Stimulated activated CD4-positive, alpha-beta T cell treated with anti-CD3 and anti-CD28 coated beads, Interleukin-12 subunit alpha, Interleukin-12 subunit beta, amount 100 ng/mL, for 24 hours (primary cell): ENCODE measurements at places on chromosomes 2 and 18.

- no peak for DNase-seq
These were observed 23.2 kb downstream of the KCNF1 start for GRCh38 chr2:10934979-10935350.

GRCh38 chr2:45013229-45014015, 4.2 kb upstream of the SIX2 start:
- no peak for DNase-seq

DNA sequence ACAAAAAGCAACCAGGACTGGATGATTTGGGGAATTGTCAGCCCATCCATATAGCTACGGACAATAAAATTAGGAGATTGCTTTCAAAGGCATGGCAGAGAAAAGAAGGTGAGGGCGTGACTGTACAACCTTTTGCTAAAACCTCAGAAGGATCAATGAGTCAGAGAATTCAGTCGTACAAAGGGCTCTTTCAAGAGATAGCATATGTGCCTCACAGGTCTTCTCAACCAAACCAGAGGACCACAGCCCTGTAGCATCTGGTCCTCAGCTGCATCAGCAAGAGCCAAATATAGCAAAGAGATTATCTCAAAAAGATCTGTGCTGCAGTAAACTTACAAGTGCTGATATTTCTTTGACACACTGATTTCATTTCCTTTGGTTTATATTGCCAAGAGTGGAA, 149.9 kb upstream of the RAB6C start:
- DNase-seq = no peak

DNA sequence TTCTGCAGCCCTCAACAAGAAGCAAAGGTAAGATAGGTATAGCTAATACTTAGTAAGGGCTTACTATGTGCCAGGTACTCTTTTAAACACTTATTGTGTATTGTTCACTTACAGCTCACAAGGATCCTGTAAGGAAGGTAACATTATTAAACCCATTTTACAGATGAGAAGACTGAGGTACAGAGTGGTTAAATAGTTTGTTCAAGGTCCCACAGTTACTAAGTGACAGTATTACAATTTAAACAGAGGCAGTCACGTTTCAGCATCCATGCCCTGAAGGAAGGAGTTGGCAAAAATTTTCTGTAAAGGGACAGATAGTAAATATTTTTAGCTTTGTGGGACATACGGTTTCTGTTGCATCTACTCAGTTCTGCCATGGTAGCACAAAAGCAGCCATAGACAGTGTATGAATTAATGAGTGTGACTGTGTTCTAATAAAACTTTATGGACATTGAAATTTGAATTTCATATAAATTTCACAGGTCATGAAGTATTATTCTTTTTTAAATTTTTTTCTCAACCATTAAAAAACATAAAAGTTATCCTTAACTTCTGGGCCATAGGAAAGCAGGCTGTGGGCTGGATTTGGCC, 75.7 kb downstream of the LTBP1 start:
- no peak for DNase-seq

GRCh38 chr18:54672846-54673475, 81.9 kb downstream of the DYNAP start:
- no peak for DNase-seq

GRCh38 chr2:113886479-113887008, 3.3 kb upstream of the ACTR3 start:
- DNase-seq = peak; percentile 33

DNA sequence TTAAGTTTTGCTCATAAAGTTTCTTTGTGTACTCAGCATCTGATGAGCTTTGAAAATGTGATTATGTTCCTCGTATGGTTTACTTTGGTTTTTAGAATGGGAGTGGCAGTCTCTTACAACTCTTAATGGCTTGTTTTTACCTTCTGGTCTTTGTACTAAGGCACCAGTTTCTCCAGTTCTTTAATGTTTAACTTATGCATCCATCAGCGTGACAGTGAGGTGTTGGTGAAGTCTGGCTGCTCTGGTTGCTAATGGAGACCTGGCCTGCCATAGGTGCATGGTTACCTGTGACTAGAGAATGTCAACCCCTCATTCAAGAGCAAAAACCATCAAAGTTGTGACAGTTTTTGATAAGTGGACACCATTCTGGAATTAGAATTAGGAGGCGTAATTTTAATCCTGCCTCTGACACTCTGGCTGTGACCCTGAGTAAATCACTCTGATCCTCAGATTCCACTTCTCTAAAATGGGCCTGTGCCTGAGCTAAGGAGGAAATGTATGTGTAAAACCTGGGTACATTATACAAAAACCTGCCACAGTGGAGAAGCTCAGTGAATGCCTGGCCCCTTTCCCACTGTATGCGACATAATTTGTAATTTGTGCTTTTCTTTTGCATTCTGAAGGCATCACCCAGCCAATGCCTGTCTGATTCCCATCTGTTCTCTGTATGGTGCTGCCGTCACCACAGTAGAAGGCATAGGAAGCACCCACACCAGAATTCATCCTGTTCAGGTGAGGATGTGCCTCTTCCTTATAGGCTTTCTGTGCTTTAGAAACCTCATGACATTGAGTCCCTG, 11.2 kb downstream of the AOX1 start:
- no peak for DNase-seq

- DNase-seq = no peak
These were observed 117.0 kb downstream of the CHN1 start for GRCh38 chr2:174888146-174888545.

DNA sequence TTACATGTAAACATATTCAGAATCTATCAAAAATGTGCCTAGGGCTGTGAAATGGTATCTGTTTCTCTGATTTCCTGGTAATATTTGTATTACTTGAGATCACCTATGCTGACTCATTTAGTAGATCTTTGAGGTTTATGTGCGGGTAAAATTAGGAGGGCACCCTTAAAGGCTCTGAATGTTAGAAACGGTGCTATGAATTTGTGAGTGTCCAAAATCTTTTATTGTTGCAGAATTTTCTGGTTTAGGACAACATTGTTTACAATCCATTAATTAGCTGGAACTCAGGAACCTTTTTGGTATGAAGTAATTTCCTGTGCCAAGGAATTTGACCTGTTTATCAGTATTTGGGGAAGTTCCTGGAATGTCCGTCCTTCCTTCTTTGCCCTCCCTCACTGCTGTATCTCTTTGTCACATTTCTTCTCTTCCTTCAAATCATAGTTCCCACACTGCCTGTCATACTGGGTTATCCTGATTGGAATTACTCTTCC, 130.5 kb downstream of the TANC1 start:
- no peak for DNase-seq

DNA sequence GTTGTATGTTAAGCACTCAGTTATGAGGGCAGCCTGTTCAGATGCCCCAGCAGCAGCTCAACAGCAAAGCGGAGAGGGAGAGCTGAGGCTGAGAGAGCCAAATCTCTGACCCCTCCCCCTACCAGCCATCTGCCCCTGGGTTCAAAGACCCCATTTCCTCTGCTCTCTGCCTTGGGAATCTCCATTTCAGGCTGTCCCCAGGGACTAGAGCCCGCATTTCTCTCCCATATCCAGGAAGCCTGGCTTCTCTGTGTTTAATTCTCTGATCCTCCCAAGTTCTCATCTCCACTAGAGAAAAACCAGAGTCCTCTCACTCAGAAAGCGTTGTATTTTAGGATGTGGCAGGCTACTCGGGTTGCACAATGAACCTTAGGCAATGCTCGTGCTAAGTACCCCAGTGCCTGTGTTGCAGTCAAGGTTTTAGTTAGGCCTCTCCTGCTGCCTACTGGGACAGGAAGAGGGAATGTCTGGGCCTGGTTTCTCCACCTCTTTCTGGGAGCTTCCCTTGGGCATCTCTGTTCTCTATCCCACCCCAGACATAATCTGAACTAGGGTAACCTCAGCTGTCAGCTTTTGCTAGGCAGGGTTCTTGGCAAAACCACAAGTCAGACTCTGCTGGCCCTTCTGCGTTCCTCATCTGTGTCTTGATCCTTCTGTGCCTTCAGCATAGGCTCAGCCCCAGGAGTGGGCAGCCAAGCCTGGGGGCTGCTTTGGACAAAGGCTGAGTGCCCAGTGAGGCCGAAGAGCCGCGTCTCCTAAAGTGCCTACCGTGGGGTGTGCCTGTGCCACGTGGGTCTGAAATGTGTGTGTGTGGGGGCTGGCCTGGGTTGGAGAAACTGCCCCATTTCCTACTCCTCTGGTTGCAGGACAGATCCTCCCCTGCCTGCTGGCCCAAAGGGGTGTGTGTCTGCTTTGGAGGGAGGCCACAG, 96.8 kb downstream of the STPG4 start:
- DNase-seq = no peak

DNA sequence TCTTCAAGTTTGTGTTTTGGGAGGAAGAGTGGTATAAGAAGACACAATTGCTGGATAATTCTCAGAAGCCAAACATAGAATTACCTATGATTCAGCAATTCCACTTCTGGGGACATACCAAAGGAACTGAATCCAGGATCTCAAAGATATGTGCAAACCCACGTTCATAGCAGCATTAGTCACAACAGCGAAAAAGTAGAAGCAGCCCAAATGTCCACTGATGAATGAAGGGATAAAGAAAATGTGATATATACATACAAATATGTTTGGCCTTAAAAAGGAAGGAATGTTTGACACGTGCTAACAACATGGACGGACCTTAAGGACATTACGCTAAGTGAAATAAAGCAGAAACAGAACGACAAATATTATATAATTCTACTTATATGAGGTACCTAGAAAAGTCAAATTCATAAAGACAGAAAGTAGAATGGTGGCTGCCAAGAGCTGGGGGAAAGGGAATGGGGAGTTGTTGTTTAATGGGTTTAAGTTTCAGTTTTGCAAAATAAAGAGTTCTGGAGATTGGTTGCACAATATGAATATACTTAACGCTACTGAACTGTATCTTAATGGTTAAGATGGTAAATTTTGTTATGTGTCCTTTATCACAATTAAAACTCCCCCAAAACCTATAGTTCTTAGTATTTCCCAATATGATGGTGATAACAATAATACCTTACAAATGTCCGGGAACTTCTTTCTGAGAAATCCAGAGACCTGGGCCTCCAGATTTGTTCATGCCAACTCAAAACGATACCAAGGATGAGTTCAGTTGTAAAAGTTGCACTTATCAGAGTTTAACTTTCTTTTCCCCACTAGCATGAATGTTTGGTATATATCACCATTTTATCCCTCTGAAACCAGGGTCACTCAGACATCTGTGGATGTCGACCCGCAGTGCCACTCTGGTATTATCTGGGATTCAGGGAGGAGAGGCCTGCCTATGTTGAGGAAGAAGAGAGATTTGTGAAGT, 33.7 kb upstream of the WIPF1 start:
- no peak for DNase-seq

- DNase-seq = no peak
These were observed 137.6 kb downstream of the COPS8 start for GRCh38 chr2:237223201-237223861.

DNA sequence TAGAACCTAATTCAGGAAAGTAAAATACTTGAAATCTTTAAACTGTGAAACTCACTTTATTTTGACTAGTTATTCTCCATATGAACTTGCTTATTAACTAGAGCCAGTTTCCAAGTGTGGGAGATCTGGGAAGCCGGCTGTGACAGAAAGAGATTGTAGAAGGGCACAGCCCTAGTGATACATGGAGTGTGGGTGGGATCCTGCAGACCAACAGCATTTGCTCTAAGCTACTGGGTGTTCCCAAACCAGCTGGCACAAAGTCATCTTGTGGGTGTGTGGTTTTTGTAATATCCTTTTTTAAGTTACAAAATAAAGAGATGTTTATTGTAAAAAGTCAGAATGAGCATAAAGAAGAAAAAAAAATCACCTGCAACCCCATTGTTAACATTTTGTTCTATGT, 3.4 kb downstream of the DUSP19 start:
- DNase-seq = no peak

- no peak for DNase-seq
These were observed 64.7 kb downstream of the RAPH1 start for GRCh38 chr2:203470371-203470770.

DNA sequence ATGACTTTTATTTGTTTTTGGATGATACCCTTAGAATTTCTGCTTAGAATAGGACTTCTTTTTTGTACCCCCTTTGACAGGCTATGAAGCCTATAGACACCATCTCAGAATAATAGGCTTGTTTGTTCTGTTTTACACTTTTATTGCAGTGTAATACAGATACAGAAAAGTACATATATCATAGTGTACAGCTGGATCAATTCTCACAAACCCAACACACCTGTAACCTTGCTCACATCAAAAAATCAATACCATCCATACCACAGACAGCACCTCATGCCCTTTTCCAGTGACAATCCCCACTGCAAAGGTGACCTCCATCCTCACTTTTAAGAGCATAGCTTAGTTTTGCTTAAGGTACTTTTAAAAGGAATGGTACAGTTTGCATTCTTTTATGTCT, 14.8 kb downstream of the EML6 start:
- DNase-seq = no peak

GRCh38 chr18:28409811-28410210, 232.9 kb upstream of the CDH2 start:
- no peak for DNase-seq

GRCh38 chr18:79765491-79766245, 32.1 kb upstream of the KCNG2 start:
- no peak for DNase-seq

- no peak for DNase-seq
These were observed 7.3 kb downstream of the SCG2 start for GRCh38 chr2:223594831-223595230.

DNA sequence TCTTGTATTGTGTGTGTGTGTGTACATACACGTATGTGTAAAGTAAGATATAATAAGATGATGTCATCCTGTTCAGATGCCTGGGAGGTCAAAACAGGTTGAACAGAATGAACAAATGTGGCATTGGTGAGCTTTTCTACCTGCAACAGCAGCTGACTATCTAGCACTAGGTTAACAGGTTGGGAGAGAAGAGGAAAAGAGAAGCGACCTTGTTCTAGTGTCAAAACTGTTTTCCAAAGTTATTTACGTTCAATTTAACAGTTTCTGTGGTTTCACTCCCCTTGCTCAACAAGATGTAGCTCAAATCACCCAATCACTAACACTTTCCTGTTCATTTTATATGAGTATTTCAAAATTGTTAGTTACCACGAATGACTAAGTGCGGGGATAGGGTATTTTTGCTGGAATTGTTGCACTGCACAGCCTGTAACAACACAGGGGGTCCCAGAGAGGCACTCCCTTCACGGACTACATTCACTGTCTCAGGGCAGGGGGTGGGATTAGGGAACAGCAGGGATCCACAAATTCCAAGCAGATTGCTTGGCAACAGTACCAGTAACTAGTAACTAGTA, 67.5 kb upstream of the DTNB start:
- DNase-seq = no peak

DNA sequence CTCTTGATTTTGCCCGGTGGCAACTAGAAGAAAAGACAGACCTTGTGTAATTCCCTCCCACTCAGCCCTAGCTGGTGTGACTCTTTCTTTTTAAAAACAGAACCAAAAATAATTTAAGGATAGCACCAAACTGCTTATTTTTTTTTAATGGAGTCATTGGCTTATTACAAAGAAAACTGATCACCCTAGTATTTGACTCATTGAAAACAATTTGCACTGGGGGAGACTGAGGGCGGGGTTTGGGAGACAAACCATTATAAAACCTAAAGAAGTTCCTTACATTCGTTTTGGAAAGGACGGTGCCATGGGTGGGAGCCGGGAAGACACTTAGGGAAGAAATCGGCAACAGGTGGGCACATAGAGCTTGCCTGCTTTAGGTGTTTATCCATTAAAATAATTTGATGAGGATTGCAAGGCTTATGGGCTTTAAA, 2.5 kb downstream of the PAX3 start:
- no peak for DNase-seq
